ENCODE measurements at places on chromosomes 5 and 9.

DNA sequence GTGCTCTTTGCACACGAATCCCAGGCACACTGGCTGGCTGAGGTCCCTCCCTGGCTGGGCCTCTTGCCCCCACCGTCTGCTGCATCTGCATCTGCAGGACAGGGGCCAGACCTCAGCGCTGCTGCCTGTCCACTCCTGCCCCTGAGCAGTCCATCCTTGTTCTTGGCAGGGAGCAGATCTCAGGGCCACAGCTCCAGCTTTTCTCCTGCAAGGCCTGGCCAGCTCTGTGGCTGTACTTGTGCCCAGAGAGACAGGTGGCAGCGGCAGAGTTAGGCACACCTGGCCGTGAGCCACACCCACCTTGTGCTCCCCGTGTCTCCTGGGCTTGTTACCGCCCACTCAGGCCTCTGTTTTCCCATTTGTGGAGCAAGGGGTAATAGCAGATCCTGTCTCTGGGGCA is 13.9 kb downstream of the NEK6 start:
- no peak for DNase-seq

- DNase-seq: no peak
Measured at GRCh38 chr9:14838701-14839100, 71.5 kb downstream of the FREM1 start.

GRCh38 chr9:120446671-120447070 is 133.3 kb downstream of the CDK5RAP2 start:
- no peak for DNase-seq

- DNase-seq: no peak
Measured at GRCh38 chr5:81908771-81909170, 63.1 kb upstream of the ATG10 start.

DNA sequence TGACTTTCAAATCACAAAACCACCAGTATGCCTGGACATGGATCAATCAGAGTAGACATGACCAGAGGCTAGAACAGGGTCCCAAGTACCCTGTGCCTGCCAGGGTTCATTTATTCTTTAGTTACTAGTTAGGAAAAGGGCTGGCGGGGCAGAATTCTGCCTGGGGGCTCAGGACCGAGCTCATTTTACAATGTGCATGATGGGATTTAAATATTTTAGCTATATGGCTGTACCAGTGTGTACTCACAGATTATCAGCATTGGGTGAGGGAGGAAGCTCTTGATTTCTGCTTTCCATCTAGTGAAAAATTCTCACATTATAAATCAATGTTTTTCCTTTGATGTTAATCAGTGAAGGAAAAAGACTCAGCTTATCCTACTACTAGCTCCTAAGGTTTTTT is 1511.1 kb downstream of the EFNA5 start:
- no peak for DNase-seq

DNA sequence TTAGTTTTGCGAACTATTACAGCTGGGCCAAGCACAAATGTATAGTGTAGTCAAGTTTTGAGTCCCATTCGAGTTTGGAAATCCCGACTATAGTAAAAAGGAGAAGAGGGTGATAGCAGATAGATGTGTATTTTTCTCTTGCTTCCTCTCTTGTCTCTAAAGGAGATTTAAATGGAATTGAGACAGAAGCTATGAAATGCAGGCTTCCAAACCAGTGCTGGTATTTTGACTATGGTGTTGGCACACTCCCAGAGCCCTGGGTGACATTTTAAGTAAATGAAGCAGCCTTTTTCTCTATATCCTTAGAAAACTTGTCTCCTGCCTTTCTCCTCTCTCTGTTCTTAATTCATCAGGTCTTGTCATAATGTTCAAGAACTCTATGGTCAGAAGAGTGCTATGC is 17.7 kb upstream of the AUH start:
- no peak for DNase-seq

- no peak for DNase-seq
Measured at GRCh38 chr5:52598968-52599367, 188.7 kb upstream of the ITGA1 start.

DNA sequence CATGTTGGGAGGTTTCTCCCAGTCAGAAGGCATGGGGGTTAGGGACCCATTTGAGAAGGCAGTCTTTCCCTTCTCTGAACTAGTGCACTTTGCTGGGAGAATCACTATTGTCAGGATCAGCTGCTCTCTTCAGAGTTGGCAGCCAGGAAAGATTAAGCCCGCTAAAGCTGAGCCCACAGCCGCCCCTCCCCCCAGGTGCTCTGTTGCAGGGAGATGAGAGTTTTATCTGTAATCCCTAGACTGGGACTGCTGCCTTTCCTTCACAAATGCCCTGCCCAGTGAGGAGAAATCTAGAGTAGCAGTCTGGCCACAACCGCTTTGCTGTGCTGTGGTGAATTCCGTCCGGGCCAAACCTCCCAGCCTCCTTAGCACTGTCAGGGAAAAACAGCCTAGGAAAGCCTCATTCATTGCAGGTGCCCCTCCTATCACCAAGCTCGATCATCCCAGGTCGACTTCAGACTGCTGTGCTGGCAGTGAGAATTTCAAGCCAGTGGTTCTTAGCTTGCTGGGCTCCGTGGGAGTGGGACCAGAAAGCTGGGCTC is 69.8 kb downstream of the CNTLN start:
- no peak for DNase-seq

DNA sequence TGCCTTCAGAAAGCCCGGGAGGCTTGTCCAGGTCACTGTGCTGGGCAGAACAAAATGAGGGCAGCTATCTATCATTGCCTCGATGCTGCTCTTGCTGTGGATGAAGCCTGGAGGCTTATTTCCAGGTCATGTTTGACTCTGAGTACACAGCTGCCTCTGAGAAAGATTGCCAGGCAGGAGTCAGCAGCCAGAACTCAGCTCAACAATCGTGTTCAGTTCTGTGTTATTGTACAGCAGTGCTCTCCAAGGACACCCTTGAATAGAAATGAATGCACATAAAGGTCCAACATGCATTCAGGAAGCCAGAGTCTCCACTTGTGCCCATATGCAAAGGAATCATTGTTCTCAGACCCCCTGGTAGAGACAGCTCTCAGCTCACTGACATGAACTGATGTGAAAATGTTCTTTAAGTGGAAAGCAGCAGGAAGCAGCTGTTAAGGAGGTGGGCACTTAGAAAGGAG is 61.7 kb upstream of the ZFR start:
- no peak for DNase-seq

GRCh38 chr5:172076761-172077244 is 70.4 kb upstream of the FBXW11 start:
- DNase-seq: no peak

DNA sequence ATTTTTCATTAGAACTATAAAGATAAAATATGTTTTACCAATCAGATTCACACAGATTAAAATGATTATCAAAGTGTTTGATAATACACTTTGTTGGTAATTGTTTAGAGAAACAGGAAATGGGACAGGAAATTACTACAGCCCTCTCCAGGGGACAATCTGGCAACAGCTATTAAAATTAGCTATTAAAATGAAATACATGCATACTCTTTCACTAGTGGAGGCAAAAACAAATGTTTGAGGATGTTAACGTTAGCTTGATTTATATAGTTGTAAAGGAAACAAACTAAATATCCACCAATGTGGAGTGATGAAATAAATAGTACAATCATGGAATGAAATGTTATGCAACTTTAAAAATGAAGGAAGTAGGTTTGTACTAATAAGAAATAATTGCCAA is 53.7 kb downstream of the TARS1 start:
- DNase-seq: no peak

- DNase-seq: no peak
Measured at GRCh38 chr5:171080186-171080938, 218.5 kb downstream of the RANBP17 start.

DNA sequence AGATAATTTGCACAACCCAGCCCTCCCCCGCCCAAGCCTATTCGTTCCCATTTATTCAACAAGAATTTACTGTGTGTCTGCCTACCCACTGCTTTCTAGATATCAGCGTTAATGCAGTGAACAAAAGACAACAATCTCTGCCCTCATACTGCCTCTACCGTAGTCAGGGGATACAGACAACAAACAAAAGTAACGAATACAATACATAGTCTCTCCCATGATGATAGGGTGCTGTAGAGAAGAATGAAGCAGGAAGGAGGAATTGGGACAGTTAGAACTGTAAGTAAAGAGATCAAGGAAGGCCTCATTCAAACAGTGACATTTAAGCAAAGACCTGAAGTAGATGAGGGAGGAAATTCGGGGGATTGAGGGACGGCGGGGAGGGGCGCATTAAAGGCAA is 1.7 kb downstream of the GFM2 start:
- no peak for DNase-seq

DNA sequence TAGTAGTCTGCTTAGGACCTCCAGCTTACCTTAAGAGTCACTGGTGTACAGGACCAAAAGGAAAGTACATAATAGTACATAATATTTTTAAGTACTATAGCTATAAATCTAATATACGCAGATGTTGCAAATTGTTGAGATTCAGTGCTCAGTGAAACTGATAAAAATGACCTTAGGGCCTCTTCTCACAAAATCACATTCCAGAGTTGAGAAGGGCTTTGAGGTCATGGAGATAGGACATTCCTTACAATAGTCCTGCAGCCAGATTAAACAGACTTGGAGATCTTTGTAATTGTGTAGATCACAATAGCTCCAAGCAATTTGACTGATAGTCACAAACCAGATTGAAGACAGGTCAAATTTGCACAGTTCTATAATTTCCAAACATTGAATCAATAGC is 37.7 kb upstream of the PCSK1 start:
- no peak for DNase-seq

GRCh38 chr9:100449420-100449819 is 22.5 kb downstream of the MSANTD3 start:
- no peak for DNase-seq

DNA sequence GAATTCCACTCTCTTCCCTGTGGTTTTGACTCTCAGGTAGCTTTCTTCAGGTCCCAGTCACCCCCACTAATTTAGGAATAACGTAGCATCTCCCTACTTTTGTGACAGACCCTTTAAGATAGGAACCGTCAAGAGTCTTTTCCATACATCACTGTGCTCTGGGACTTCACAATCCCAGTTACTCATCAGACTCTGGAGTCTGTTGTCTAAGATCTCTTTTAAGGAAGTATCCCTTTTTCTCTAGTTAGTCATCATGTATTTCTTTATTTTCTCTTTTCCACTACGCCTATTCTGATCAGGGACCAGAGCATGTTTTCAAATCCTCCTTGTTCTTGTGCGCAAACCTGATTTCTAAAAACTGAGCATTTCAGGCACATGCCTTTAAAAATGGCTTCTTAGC is 143.0 kb downstream of the GOLPH3 start:
- no peak for DNase-seq

DNA sequence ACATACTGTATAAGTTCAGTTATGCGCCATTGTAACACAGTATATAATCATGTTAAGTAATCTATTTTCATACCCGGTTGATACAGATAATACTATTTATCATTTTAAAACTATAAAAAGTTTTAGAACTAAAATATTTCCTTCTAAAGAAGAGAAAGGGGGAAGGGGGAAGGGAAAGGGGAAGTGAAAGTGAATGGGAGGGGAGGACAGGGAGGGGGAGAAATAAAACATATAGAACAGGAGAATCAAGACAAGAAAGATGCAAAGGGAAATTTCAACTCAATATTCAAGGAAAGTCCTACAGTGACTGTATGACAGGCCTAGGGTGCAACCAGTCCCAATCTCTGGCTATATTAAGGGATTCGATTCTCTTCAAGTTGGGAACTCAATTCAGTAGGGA is 1278.8 kb downstream of the MAT2B start:
- DNase-seq: no peak

DNA sequence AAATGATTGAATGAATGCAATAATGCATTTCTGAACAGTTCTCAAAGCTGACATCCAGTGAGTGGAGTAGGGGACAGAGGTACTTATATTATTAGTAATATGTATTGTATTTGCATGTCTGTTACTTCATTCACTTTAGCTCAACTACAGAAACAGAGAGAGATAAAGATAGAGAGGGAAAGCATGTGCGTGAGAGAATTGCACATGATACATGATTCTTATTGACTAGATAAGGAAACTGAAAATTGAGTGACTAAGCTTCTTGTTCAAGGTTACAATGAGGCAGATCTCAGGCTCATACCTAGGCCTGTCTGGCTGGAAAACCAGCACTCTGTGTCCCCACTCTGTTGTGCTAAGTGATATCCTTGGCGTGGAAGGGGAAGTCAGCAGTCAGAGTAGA is 337.7 kb upstream of the KLF4 start:
- DNase-seq: no peak

GRCh38 chr9:123438321-123438720 is 82.3 kb downstream of the CRB2 start:
- DNase-seq: no peak

- no peak for DNase-seq
Measured at GRCh38 chr9:108980893-108981292, 32.4 kb downstream of the CTNNAL1 start.

DNA sequence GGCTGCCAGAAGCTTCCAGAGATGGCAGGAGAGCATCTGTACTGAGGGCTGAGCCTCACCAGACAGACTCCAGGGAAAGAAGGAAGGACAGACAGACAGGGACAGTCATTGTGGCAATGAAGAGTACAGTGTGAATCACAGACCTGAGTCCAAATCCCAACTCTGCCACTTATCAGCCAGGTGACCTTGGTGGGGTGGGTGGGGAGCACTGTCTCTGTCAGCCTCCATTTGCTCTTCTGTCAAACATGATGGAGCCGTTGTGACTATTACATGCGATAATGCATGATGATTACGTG is 85.9 kb upstream of the FSTL4 start:
- no peak for DNase-seq
